ENCODE measurements at places on chromosomes 4 and X.

DNA sequence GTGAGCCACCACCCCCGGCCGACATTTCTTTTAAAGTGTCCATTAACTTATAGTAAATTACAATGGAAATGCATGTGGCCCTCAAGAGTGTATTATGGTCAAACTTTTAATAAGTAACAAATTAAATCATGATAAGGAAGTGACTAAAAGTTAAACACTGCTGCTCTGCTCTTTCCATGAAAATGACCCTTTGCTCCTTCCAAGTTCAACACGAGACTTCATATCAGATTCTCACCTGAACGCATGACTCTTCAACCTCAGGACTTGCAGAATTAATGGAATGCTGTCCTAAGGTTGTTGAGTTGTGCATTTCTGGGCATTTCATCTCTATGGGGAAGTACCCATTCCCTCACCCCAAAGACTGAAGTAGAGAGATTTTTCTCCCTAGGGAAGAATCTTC lies 27.1 kb downstream of the AWAT2 start:
- no peak for DNase-seq

GRCh38 chr4:8219236-8219635 lies 20.1 kb downstream of the SH3TC1 start:
- no peak for DNase-seq

DNA sequence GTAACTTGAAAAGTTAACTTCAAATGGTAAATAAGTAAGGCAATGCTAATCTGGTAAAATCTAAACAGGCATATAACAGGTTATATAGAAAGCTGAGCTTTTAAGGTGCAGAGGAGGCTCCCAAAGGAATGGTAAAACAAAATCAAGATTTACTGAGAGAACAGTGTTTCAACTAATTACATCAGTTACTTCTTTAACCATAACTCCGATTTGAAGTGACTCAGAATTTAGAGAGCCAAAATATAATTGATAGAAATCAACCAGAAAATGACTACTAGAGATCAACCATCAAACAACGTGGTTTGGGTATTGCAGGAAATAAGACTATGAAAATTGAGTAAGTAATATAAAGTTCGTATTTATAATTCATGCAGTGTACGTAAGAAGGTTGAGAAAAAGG lies 6.9 kb downstream of the G3BP2 start:
- no peak for DNase-seq

DNA sequence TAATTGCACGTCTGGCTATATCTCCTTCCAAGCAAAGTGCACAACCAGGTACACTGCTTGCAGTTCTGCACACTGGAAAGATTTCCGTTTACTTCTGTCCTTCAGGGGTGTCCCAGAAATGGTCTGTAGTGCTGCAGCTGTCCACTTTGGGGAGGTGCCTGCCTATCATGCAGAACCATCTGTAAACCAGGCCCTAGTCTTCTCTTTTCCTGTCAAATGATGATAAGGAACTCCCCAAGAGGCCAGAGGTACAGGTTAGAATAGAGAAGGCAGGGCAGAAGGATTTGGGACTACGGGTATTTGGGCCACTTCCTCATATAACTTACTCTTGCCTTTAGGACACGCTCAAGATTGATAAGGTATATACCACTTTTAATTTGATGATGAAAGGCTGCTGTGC lies 746.9 kb downstream of the FAT4 start:
- DNase-seq = no peak

DNA sequence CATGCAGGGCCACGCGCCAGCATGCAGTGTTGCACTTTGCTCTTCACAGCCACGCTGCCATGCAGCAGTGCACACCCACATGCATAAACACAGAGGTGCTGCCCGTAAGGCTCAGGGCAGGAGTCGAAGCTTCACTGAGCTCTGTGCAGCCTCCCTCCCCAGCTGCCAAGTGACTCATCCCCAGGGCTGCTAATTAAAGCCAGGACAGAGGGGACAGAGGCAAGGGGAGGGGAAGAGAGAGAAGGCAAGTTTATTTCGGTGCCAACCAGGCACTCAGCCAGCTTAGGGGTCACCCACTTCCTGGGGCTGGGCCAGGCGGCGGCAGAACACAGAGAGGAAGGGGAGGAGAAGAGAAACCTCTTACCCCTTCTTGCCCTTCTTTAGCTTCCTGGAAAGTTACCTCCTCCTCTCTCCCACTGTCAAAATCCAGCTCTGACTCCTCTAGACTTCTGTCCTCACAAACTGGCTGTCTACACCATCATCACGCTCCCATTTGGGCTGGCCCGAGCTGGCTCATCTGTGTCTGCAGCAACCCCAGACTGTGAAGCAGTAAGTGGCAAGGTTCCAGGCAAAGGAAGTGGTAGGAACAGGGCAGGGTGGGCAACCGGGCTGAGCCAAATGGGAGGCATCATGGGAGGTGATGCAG lies 6.2 kb upstream of the IQSEC2 start:
- DNase-seq = peak; percentile 63

GRCh38 chrX:38233891-38234667 lies 13.4 kb upstream of the SRPX start:
- no peak for DNase-seq

- no peak for DNase-seq
These were observed 169.7 kb downstream of the FRMPD4 start for GRCh38 chrX:12307961-12308360.

- DNase-seq = no peak
These were observed 66.9 kb upstream of the CAPN6 start for GRCh38 chrX:111337067-111337637.

- no peak for DNase-seq
These were observed 93.7 kb downstream of the GRIA3 start for GRCh38 chrX:123277821-123278220.

- no peak for DNase-seq
These were observed 496.7 kb downstream of the SPRY1 start for GRCh38 chr4:123893011-123893981.

DNA sequence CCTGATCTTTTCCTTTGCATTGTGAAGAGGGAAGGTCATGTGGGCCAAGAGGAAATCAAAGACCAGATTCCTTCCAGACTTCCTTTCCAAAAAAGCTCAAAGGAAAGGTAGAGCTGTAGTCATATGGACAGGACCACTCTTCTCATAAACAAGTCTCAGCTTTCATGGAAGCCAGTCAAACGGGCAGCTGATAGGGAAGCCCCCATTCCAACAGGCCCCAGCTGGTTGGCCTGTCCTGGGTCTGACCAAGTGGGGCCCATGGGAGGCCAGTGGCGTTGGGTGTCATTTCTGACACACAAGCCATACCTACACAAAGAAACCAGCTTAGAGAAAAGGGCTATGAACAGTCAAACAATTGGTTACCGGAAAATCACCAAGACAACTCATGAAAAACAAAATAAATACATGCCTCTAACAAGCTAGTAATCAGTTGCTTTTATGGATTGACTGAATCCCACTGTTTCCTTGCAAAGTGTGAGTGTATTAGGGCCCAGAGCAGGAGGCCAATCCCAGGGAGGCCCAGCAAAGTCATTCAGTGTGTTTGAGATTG lies 149.6 kb upstream of the MAMLD1 start:
- no peak for DNase-seq

GRCh38 chr4:148073349-148073748 lies 341.5 kb downstream of the ARHGAP10 start:
- DNase-seq = no peak

DNA sequence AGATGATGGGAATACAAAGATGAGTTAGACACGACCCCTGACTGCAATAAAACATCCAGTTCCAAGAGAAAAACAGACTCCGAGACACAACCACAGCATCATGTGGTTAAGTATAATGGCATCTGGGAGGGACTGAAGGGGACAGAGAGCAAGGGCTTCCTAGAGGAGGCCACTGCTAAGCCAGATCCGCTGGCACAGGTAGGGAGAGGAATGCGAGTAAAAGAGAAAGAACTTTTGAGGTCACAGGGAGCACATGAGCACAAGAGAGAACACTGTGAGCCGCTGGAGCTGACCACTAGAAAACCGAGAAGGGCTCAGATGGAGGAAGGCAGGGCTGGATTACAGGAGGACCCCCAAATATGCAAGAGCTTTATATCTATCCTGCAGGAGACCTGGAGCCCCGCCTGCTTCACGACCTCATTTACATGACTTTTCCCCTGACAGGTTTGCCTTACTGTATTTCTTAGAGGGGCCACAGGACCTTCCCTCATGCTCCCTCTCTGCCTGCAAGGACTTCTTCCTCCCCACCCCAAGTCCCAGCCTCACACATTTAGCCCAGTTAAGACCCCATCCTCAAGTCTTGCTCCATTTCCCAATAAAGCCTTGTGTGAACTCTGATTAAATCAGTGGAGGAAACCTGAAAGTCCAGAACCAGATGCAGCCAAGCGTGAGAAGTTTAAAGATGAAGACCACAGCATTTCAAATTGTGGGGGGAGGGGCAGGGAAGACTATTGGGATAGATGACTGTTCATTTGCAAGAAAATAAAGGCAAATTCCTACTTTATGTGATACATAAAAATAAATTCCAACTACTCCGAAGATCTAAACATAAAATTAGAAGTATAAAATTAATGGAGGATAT lies 29.6 kb downstream of the MFAP3L start:
- DNase-seq = no peak

DNA sequence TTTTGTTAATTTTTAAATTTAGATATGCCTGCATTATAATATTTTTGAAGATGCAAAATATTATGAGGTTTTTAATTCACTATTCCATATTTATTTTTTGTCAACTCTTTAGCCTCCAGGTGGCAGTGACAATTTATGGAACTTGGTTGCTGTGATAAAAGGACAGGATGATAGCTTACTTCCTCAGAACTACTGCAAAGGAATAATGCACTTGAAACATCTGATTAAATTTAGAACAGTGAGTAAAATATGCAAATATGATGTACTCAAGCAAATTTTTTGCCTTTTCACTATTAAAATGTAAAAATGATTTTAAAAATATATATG lies 45.1 kb downstream of the SPATA4 start:
- no peak for DNase-seq

GRCh38 chr4:26959654-26960047 lies 99.0 kb downstream of the STIM2 start:
- no peak for DNase-seq

GRCh38 chr4:155377276-155377675 lies 511 bp upstream of the MAP9 start:
- no peak for DNase-seq

DNA sequence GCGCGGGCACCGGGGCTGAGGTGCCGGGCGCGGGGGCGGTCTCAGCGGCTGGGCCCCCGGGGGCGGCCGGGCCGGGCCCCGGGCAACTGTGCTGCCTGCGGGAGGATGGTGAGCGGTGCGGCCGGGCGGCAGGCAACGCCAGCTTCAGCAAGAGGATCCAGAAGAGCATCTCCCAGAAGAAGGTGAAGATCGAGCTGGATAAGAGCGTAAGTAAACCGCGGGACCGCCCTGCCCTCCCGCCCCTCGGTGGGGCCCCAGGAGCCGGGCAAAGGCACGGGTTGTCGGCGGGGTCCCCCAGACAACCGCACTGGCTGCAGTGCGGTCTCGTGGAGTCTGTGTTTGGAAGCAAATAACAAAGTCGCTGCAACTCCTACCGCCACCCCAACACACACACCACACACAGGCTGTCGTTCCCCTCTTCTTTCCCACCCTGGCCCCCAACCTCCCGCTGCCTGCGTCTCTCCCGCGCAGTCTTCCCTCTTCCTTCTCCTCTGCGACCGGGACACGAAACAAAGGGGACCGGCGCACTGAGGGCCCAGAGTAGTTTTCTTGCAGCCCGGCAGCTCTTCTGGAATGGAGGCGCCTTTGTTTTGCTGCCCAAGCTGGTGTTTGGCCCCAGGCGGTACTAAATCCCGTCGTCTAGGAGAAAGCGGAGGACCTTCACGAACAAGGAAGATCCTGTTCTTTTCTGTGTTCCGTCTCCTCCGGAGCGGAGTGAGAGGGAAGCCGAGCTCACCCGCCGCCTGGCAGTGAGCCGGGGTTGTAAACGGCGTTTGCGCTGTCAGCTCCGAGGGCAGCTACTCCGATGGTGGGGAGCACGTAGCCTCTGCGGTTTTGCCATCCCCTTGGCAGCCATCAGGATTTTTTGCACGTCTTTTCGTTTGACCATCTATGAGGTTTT lies 788 bp downstream of the SAP30 start:
- DNase-seq = peak; percentile 69

GRCh38 chr4:140092094-140092851 lies 61.7 kb downstream of the MAML3 start:
- DNase-seq = peak; percentile 88

DNA sequence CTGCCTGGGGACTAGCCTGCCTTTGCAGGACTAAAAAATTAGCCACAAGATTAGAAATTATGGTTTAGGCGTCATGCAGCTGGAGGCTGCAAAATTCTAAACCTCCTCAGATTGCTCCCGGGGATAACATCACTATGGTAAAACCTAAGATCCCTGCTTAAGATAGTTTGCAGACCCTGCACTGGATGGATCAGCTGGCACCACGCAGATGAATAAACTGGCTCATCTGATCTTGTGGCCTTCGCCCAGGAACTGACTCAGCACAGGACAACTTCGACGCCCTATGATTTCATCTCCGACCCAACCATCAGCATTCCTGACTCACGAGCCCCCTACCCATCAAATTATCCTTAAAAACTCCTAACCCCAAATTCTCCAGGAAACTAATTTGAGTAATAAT lies 482.4 kb downstream of the SPRY1 start:
- DNase-seq = no peak

GRCh38 chr4:188683571-188683970 lies 544.3 kb downstream of the TRIML1 start:
- no peak for DNase-seq

- no peak for DNase-seq
These were observed 273.3 kb upstream of the FAT4 start for GRCh38 chr4:125041372-125041930.

- DNase-seq = no peak
These were observed 12.2 kb downstream of the SULT1B1 start for GRCh38 chr4:69748173-69748572.

- DNase-seq = no peak
These were observed 8.5 kb downstream of the RAB9A start for GRCh38 chrX:13697455-13697854.

GRCh38 chr4:96173756-96174155 lies 333.9 kb downstream of the PDHA2 start:
- no peak for DNase-seq

- peak; percentile 10 for DNase-seq
These were observed 20.5 kb upstream of the CBR4 start for GRCh38 chr4:169030562-169030982.

GRCh38 chrX:129773649-129774458 lies 5.9 kb upstream of the SASH3 start:
- DNase-seq = no peak

- DNase-seq = no peak
These were observed 1371.4 kb downstream of the ADGRL3 start for GRCh38 chr4:62571494-62571893.

GRCh38 chr4:142079959-142080358 lies 443.6 kb downstream of the IL15 start:
- DNase-seq = no peak

GRCh38 chr4:62394766-62395165 lies 1194.6 kb downstream of the ADGRL3 start:
- DNase-seq = no peak

DNA sequence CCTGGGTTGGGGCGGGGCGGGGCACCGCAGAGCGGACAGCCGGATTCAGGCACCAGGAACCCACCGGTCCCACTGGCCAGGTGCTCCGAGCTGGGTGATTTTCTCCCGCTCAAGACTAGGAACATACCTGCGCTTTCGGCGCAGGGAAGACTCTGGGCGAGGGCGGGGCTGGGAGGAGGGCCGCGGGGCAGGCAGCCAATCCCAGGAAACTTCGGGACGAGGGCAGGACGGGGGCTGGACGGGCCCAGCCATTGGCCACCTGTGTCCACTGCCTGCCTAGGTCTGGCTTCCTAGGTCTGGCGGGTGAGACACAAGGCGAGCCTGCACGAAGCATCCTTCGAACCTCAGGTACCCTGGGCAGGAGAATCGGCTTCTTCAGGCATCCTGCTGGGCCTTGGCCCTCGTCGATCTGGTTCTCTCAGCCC lies 274 bp upstream of the ERVMER34-1 start:
- no peak for DNase-seq

Data from lower leg skin (tissue), 4 donors.